ENCODE measurements at places on chromosomes 1 and 21. TPM values are rescaled to one million over a fixed set of nuclear protein-coding genes. Genes with fewer than 3 reads are reported as not detected.

Gene RNU1-2
- 3,257 TPM for total RNA-seq

Gene FAM72B
- total RNA-seq = 23.9 TPM

Gene ZNF593OS
- not detected for total RNA-seq

Gene ITGB2
- total RNA-seq = 416 TPM

Gene COL8A2
- 0.17 TPM for total RNA-seq

Gene WASF2
- 139 TPM for total RNA-seq

Gene SETD4
- 20.5 TPM for total RNA-seq

Gene PDC
- total RNA-seq = not detected

DNA sequence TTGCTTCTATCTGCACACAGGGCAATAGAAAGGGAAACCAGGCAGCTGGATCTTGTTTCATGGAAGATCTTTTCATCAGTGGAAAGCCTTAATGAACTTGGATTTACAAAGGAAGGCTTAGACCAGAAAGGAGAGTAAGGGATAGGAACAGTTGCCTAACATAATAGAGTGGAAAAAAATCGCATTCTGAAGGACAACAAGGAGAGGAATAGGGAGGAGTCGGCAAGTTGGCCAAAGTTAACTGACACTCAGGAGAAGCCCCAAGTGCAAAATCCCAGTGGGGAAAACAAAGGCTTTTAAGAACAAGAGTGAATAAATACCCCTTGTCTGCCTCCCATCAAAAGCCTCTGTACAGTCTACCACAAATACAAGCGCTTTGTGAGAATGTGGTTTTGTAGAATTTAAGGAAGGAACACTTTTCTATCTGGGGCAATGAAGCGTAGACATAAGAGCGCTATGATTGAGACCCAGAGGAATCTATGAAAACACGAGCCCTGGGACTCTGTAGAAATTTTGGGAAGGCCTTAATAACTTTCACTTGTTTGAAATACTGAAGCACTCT is 74.1 kb downstream of the ZNF648 start:
- no peak for DNase-seq

DNA sequence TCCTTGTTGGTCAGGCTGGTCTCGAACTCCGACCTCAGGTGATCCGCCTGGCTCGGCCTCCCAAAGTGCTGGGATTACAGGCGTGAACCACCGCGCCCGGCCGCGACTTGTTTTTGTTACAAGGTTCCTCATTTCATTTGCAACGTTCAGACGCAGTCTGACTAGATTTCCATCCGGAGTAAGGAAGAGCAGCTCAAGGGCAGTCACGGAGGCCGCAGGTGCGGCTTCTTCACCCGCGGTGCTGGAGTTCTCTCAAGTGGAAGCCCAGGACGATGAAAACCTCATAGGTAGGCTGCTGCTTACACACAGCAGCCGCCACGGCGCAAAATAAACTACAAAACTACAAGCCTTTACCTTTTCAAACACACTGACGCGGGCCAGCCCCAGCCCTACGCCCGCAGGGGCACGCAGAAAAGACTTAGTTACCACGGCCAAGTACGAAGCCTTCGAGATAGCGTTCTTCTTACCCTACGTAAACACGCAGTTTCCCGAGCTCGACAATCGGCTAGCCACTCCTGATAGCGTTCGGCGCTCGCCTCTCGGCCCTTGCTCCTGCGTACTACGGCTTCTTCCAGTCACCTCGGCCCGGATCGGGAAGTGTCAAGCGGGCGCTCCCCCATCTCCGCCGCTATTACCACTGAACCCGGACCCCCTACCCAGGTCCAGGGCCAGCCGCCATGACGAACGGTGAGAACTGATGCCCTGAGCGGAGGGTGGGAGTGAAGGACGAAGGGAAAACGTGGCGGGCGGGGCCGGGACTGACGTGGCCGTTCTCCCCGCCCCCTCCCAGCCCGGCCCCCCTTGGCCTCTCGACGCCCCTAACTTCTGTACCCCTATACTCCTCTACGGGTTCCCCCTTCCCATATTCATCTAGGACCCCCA is at the start of gene TMEM167B:
Gene TMEM167B (plus strand): TSS at position 569 of the 882 bp plus-strand sequence. CDS start 109 bp downstream, at position 678.
- DNase-seq = peak; percentile 88

GRCh38 chr1:88043834-88044233 is 640.2 kb upstream of the PKN2 start:
- no peak for DNase-seq

GRCh38 chr1:88462096-88462487 is 222.0 kb upstream of the PKN2 start:
- DNase-seq = no peak

DNA sequence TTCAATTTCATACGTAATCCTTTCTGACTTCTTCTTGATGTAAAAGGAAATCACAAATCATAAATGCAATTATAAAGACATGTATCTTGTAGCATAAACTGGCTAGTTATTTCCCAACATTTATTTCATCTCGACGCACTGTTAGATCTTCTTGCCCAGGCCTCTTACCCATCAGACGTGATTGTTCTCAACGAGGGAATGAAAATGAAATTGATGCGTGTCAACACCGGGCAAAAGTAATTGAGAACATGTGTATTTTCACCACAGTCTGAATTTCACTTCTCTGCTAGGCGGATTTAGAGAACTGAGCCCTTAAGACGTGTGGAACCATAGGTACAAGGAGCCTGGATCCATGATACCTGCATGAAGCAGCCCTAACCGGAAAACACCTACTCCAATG is 519.7 kb downstream of the KCNT2 start:
- DNase-seq = no peak

- DNase-seq = no peak
These were observed 4.7 kb downstream of the TNN start for GRCh38 chr1:175072099-175072951.

GRCh38 chr1:110034040-110034450 is 379 bp upstream of the STRIP1 start:
- DNase-seq = no peak

- DNase-seq = no peak
These were observed 89.6 kb downstream of the PKN2 start for GRCh38 chr1:88773540-88774150.

- no peak for DNase-seq
These were observed 85.8 kb upstream of the KCNJ15 start for GRCh38 chr21:38170704-38171682.

- DNase-seq = peak; percentile 80
These were observed at the start of gene FAM131C for GRCh38 chr1:16073490-16074119. FAM131C (minus strand) TSS chr1:16073651; CDS start chr1:16073442, 209 bp downstream.

- DNase-seq = no peak
These were observed 13.0 kb upstream of the NEK7 start for GRCh38 chr1:198143797-198144196.

- no peak for DNase-seq
These were observed 46.7 kb upstream of the DMRTB1 start for GRCh38 chr1:53412285-53413174.

DNA sequence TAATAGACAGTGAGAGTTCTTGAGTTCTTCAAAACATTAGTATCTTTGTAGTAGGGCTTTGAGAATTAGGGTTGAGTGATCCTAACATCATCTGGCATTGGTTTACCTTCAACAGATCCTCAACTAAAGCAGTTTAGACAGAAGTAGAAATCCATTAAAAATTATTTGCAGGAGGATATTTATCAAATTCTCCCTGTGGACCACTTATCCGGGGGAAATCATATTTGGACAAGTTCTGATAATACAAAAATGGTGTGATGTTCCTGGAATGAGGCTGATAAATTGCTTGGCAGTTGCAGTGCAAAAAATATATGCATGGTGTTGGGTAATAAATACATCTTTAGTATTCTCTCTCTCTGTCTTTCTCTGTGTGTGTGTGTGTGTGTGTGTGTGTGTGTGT is 115.1 kb upstream of the CHODL start:
- no peak for DNase-seq

- peak; percentile 69 for DNase-seq
These were observed 8.1 kb upstream of the TSPAN1 start for GRCh38 chr1:46166521-46167462.

DNA sequence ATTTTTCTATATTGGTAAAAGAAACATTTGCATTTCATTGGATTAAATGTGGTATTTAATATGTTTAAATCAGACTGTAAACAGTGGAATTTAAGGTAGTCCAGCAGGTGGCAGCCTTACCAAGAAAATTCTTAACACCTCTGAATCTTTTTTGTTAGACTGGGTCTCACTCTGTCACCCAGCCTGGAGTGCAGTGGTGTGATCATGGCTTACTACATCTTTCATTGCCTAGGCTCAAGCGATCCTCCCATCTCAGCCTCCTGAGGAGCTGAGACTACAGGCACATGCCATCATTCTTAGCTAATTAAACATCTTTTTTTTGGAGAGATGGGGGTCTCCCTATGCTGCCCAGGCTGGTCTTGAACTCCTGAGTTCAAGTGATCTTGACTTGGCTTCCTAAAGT is 98.8 kb downstream of the RABGAP1L start:
- DNase-seq = no peak

DNA sequence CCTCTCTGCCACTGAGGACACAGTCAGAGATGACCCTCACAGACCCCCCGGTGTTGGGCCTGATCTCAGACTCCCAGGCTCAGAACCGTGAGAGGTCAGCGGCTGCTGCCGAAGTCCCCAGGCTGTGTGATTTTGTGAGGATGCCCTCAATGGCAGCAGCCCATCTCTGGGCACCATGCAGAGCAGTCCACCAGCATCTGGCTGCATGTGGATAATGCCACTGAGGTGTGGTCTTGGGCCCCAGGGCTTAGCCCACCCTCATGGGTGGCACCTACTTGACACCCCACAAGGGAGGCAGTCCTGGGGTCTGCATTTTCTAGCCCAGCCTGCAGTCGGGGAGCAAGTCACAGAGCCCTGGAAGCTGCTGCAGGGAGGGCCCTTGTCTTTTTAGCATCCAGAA is 5.5 kb upstream of the ACTRT2 start:
- DNase-seq = peak; percentile 13

All from activated naive CD8-positive, alpha-beta T cell treated with anti-CD3 and anti-CD28 coated beads, Interleukin-2, amount 10 ng/mL, durations not matched to agents 7 days and 5 days (primary cell).